ENCODE measurements at places on chromosomes 11 and 22. TPM values are rescaled to one million over a fixed set of nuclear protein-coding genes. Genes with fewer than 3 reads are reported as not detected.

The SLC22A9 gene
- not detected for total RNA-seq

GRCh38 chr22:49238181-49239141 is 589.2 kb downstream of the BRD1 start:
- DNase-seq = no peak

DNA sequence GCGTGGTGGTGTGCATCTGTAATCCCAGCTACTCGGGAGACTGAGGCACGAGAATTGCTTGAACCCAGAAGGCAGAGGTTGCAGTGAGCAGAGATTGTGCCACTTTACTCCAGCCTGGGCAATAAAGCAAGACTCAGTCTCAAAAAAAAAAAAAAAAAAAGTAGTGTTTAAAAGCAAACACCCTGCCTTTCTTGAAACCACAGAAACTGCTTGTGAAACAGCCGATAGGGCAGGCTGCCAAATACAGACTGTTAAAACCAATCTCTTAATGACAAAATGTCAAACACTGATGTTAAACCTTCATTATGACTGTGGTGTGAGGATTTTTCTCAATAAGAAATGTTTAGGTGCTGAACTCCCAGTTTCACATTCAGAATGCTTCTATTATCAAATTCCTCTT is 27.3 kb downstream of the MARK2 start:
- DNase-seq = peak; percentile 80

The KRTAP5-8 gene
- 0.22 TPM for total RNA-seq

The TRIM34 gene
- total RNA-seq = 9.8 TPM

The BDNF gene
- 0.11 TPM for total RNA-seq

GRCh38 chr22:42808521-42808920 is 48.6 kb downstream of the ARFGAP3 start:
- DNase-seq = no peak

The EXPH5 gene
- 42.2 TPM for total RNA-seq

- DNase-seq = no peak
Measured at GRCh38 chr11:123233280-123233974, 38.4 kb upstream of the CLMP start.

The TSPAN18 gene
- 10.8 TPM for total RNA-seq

DNA sequence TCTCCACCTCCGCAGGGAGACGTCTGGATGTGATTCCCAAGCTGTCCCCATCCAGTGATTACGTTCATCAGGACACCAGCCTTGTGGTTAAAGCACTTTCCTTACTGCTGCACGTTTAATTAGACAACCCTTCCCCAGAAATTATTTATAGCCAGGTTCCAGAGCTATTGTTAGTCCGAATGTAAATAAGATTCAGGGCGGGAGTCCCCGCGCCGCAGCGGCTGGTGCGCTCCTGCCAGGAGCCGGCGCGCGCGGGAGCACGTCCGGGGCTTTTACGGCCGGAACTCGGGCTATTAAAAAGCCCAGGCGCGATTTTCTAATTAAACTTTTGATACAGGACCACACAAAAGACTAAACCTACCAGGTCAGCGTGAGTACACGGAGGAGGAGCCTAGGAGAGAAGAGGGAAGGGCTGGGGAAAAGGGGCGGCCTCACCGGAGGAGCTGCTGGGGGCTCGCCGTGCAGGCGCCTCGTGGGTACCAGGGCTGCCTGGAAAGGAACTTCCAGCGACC is 538.3 kb downstream of the OPCML start:
- no peak for DNase-seq

GRCh38 chr11:123301696-123302400 is 106.8 kb upstream of the CLMP start:
- DNase-seq = no peak

GRCh38 chr11:45815747-45816146 is 10.8 kb downstream of the SLC35C1 start:
- no peak for DNase-seq

The HTR3A gene
- total RNA-seq = not detected

- DNase-seq = no peak
Measured at GRCh38 chr11:78192911-78193351, 4.2 kb downstream of the USP35 start.

The MMP8 gene
- not detected for total RNA-seq

The IL10RA gene
- 19.0 TPM for total RNA-seq

- DNase-seq = no peak
Measured at GRCh38 chr11:69053546-69054396, 5.0 kb downstream of the TPCN2 start.

The TRIM29 gene
- total RNA-seq = 6.1 TPM
